Effector memory CD8-positive, alpha-beta T cell (primary cell): ENCODE measurements at places on chromosomes 1 and 21.

DNA sequence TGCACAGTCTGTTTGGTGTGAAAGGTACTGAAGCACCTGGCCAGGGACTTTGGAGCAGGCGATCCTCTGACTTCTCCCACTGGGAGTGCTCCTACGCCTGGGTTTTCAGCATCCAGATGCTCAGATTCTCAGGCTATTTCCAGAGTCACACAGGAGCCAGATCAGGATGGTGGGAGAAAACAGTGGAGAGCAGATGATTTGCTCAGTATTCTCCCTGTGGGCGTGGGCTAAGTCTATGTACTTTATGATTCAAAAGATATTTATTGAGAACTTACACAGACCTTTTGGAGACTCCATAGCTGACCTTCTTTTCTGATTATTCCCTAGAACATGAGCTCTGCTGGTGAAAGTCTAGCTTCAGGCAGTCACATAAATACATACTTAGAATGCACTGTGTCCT is 134.6 kb downstream of the TENT5C start:
- H3K27me3 ChIP-seq = no peaks in the 10 kb centered on the region
- peaks cover 2% of the 10 kb centered on the region for H3K4me1 ChIP-seq
- no peak for DNase-seq
- no peaks in the 10 kb centered on the region for H3K36me3 ChIP-seq
- no peak overlapping the region for H3K27ac ChIP-seq

DNA sequence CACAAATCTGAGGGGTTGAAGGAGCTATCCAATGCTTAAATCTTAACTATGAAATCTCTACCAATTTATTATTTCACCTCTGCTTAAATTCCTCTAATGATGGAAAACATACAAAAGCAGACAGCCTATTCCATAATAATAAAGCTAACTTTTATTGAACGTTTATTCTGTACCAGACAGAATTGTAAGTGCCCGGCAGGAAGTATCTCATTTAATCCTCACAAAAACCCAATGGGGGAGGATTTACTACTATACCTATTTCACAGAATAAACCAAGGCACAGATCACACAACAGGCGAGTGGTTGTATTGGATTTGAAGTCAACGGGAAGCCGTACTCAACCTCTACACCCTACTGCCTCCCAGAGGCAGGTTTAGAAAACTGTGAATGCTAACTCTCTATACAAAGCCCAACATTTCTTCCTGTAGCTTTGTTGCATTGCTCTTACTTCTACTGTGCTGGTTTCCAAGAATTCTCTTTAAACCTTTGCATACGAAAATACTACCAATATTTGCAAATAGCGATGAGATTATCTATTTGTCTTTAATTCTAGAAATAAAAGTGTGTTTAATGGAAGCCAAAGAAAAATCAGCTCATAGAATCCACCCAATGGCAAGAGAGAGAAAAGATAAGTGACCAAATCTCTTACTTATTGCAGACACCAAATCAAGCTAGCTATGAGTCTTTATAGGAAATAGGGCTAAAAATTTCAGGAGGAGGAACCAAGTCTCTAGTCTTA is 33.5 kb upstream of the C1orf53 start:
- no peaks in the 10 kb centered on the region for H3K27me3 ChIP-seq
- peaks cover 3% of the 10 kb centered on the region for H3K4me1 ChIP-seq
- H3K36me3 ChIP-seq = no peaks in the 10 kb centered on the region
- DNase-seq = peak; percentile 38
- no peak overlapping the region for H3K4me3 ChIP-seq
- no peak overlapping the region for H3K27ac ChIP-seq

- no peak overlapping the region for H3K4me3 ChIP-seq
- H3K4me1 ChIP-seq = peaks cover 5% of the 10 kb centered on the region
- no peak overlapping the region for H3K27ac ChIP-seq
Observed at GRCh38 chr1:67752306-67752705, 67.3 kb downstream of the GADD45A start.

- no peak for DNase-seq
- no peaks in the 10 kb centered on the region for H3K27me3 ChIP-seq
- peaks cover 4% of the 10 kb centered on the region for H3K4me1 ChIP-seq
- peaks cover 61% of the 10 kb centered on the region for H3K36me3 ChIP-seq
Observed at GRCh38 chr21:41992576-41992975, 17.6 kb downstream of the ZBTB21 start.

- H3K36me3 ChIP-seq = no peaks in the 10 kb centered on the region
- DNase-seq = no peak
- H3K4me3 ChIP-seq = no peak overlapping the region
- H3K27me3 ChIP-seq = no peaks in the 10 kb centered on the region
- no peak overlapping the region for H3K27ac ChIP-seq
Observed at GRCh38 chr1:243346016-243346415, 90.2 kb downstream of the SDCCAG8 start.

DNA sequence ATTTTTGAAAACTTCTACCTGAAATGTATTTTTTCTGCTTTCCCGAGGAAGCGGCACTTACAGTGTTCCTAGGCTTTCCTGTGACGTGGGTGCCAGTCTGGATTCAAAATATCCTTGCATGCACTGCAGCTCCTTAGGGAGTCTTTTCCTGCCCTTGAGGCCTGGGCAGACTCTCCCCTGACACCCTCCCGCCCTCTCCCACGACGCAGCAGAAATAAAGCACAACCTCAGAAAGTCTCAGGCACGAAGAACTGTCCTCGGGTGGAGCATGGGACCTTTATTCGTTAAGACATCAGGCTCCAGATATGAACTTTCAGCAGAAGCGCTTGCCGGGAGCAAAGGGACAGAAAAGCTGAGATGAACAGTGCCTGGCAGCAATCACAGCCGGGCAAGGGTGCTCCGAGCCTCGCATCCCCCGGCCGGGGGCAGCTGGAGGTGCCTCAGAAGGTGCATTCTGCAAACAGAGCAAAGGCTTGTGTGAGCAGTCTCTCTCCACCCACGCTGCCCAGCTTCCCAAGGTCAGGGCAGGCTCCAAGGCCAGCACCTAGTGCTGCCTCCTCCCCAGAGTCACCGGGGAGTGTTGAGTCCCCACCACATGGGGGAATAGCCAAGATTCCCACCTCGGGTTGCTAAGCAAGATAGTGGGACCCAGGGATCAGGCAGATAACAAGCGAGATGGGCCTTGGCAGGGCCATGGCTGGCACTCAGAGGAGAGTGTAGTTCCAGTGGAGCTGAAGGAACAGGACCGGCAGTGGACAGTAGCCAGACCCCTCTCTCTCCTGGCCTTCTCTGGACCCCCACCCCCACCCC is 3.2 kb downstream of the TFF3 start:
- no peak overlapping the region for H3K27ac ChIP-seq
- peaks cover 5% of the 10 kb centered on the region for H3K36me3 ChIP-seq
- H3K4me3 ChIP-seq = no peak overlapping the region
- peaks cover 5% of the 10 kb centered on the region for H3K4me1 ChIP-seq
- no peak for DNase-seq
- H3K27me3 ChIP-seq = peaks cover 20% of the 10 kb centered on the region

DNA sequence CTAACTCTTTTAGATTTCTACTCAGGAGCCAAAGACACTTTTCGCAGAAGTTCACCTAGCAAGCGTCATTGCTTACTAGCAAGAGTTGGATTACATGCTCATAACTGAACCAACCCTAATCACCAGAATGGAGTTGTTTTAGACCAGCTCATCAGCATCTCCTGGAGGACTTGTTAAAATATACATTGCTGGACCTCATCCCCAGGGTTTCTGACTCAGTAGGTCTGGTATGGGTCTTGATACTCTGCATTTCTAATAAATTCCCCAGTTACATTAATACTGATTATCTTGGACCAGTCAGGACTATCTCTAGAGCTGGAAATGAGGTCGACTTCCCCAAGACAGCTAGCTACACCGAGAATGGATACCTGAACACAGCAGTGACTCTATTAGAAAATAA is 9.7 kb upstream of the PRDX6 start:
- no peaks in the 10 kb centered on the region for H3K27me3 ChIP-seq
- DNase-seq = no peak
- H3K36me3 ChIP-seq = no peaks in the 10 kb centered on the region
- H3K27ac ChIP-seq = no peak overlapping the region

DNA sequence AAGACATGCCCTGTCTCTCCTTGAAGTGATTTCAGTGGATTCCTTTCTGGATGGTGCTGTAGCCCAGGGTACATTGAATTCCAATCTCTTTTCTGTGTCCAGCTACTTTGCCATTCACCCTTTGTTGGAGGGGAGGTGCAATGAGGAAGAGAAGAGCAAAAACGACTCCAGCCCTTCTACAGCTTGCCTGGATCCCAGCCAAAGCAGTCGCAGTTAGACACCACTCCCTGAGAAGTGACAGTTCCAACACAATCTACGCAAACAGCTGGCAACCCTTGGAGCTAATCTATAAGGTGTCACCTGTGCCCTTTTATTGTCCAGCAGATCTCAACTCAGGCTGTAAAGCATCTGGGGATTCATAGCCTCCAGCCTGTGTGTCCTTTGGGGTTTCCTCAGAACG is 4.6 kb downstream of the CD244 start:
- H3K36me3 ChIP-seq = peaks cover 24% of the 10 kb centered on the region
- H3K4me3 ChIP-seq = peak overlapping the region; percentile 73
- H3K27me3 ChIP-seq = no peaks in the 10 kb centered on the region
- no peak for DNase-seq
- no peak overlapping the region for H3K27ac ChIP-seq
- peaks cover 45% of the 10 kb centered on the region for H3K4me1 ChIP-seq

DNA sequence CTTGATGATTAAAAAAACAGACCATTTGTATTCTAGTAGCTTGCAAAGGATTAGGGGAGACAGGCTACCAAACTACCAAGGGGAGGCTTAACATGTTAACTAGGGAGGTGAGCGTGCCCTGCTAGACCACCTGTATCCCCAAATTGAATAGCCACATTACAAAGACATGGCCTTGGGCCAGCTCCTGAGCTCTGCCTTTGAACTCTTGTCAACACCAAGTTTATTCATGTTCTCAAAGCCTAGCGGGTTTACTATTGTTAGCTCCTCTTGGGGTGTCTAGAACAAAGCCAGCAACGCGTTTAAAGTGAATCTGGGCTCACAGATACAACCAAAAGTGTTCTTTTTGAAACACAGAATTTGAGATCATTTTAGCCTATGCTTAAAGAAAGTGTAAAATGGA is 36.3 kb downstream of the SMYD2 start:
- H3K4me1 ChIP-seq = peaks cover 2% of the 10 kb centered on the region
- no peak overlapping the region for H3K27ac ChIP-seq
- DNase-seq = no peak
- no peak overlapping the region for H3K4me3 ChIP-seq
- H3K36me3 ChIP-seq = peaks cover 7% of the 10 kb centered on the region
- H3K27me3 ChIP-seq = no peaks in the 10 kb centered on the region

DNA sequence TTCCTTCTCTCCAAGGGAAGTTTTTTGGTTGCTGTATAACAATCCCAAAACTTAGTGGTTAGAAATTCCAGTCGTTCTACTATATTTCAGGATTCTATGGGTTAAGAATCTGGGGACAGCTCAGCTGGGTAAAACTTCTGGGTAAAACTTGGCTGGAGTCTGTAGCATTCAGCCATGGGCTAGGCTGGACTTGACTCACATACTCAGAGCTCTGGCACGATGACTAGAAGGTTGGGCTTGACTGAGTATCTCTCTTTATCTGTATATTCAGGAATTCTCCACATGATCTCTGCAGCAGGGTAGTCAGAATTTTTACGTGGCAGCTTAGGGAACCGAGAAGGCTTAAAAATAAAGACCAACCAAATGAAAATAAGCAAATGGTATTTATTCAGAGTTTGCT is 28.2 kb upstream of the HRNR start:
- no peaks in the 10 kb centered on the region for H3K27me3 ChIP-seq
- DNase-seq = no peak
- no peak overlapping the region for H3K27ac ChIP-seq
- H3K36me3 ChIP-seq = no peaks in the 10 kb centered on the region

- no peak overlapping the region for H3K4me3 ChIP-seq
- DNase-seq = no peak
- peaks cover 44% of the 10 kb centered on the region for H3K4me1 ChIP-seq
- no peaks in the 10 kb centered on the region for H3K27me3 ChIP-seq
- H3K27ac ChIP-seq = peak overlapping the region; percentile 73
- no peaks in the 10 kb centered on the region for H3K36me3 ChIP-seq
Observed at GRCh38 chr1:243710467-243710866, 139.6 kb downstream of the AKT3 start.

DNA sequence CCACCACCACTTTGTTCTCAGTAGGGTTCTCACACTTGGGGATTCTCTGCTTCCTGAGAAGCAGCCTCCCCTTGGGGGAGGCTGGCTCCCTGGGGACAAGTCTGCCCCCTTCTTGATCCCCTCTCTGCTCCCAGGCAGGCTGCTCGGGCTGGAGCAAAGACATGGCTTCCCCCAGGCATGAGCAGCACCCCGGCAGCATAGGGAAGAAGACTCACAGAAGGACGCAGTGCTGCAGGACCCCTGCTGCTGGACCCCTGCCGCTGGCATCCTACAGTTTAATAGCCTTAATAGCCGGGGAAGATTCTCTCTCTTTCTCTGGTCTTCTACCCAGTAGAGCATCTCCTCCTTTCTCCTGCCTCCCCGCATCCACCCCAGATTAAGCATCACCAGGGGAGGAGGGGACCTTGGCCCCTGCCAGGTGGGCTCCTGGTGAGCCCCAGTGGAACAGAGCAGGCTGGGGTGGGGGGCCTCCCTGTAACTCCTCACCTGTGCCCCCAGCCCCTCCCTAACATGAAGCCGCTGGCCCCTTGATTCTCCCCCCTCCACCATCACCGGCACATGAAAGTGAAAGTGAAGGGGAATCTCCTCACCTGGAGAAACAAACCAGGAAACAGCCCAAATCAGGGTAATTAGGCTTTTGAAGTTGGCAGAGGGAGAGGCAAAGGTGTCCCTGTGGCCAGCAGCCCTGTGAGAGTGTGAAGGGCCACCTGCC is 2.5 kb downstream of the WNT3A start:
- peaks cover 61% of the 10 kb centered on the region for H3K27me3 ChIP-seq
- peaks cover 7% of the 10 kb centered on the region for H3K4me1 ChIP-seq
- no peak overlapping the region for H3K27ac ChIP-seq
- H3K4me3 ChIP-seq = peak overlapping the region; percentile 67
- DNase-seq = no peak

DNA sequence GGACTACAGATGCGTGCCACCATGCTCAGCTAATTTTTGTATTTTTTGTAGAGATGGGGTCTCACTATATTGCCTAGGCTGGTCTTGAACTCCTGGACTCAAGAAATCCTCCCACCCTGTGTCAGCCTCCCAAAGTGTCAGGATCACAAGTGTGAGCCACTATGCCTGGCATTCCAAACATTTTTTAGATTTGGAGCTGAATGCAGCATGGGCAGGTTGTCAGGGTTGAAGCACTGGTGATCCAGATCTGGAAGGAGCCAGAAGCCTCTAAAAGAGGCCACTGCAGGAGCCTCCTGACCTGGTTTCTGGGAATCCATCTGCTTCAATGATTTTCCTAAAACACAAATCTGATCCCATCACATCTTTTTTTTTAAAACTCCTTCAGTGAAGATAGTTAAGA is 1.8 kb upstream of the CTPS1 start:
- H3K27ac ChIP-seq = no peak overlapping the region
- DNase-seq = no peak
- no peak overlapping the region for H3K4me3 ChIP-seq
